ENCODE measurements at places on chromosomes 13 and 19. TPM values are rescaled to one million over a fixed set of nuclear protein-coding genes. Genes with fewer than 3 reads are reported as not detected.

GRCh38 chr13:32910530-32910929 lies 105.7 kb upstream of the KL start:
- no peak for DNase-seq

- no peak for DNase-seq
These were observed 1479.2 kb downstream of the SLITRK5 start for GRCh38 chr13:89150362-89150761.

The APC2 gene
- 0.05 TPM for total RNA-seq

GRCh38 chr13:32309312-32310133 lies 5.6 kb downstream of the ZAR1L start:
- peak; percentile 18 for DNase-seq

The ONECUT3 gene
- not detected for total RNA-seq

DNA sequence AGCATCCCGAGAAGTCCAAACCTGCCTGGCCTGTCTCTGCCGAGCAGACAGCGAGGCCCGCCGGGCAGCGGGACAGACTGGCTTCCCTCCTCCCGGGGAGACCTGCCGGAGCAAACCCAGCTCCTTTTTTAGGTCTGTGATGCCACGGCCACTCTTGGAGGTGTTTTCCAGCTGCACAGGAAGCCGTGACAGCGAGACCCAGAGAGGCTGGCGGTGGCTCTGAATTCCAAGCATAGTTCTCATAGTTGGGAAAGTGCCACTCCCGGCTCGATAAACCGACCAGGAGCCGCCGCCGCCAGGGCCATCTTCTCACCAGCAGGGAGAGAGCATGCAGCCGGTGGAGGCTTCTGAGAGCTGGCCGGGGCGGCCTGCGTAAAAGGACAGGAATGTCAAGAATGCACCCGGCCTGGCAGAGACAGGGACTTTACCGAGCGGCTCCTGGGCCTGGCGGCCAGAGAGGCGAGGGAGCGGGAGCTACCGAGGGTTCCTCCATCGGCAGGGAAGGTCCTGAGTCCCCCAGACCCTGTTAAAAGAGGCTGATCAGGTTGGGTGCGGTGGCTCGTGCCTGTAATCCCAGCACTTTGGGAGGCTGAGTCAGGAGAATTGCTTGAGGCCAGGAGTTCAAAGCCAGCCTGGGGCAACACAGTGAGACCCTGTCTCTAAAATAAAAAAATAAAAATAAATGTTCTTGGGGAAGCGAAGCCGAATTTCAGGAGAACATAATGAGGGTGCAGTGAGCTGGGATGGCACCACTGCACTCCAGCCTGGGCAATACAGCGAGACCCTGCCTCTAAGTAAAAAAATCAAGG lies 64.9 kb downstream of the GADD45B start:
- DNase-seq = peak; percentile 72

The TMEM190 gene
- not detected for total RNA-seq
